ENCODE measurements at places on chromosomes 16 and 17.

DNA sequence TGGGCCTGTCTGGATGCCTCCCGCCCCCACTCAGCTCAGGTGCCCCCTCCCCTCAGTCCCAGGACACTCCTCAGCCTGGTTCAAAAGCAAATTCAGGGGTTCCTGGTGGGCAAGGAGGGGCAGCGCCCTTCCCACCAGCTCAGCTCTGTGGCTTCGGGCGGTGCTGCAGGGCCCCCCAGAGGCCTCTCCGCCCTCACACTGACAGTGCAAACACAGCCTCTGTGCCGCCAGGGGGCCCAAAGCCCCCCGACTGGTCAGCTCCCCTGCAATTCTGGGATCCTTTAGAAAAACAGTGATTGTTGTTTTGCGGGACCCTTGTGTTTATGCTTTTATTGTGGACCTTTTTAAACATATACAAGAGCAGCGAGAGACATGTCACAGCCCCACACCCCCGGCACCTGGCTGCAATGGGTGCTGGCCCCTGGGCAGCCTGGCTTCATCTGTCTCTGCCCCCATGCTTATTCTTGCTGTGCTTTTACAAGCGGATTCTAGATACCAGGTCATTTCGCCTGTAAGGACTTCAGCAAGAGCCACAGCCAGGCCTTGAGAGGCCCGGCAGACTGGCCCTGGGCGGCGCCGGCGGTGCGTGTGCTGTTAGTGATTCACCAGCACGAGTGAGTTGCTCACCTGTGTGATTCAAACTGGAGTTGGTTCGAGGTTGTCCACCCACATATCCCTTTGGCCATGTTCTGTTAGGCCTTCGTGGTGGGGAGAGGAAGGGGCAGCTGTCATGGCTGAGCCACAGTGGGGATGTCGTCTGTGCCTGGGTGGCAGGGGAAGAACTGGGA is 21.2 kb downstream of the ZNF469 start:
- no peak for DNase-seq

- DNase-seq: no peak
These were observed 55.7 kb upstream of the HAS3 start for GRCh38 chr16:69049603-69050375.

GRCh38 chr16:48353565-48354163 is 31.5 kb downstream of the SIAH1 start:
- peak; percentile 73 for DNase-seq

DNA sequence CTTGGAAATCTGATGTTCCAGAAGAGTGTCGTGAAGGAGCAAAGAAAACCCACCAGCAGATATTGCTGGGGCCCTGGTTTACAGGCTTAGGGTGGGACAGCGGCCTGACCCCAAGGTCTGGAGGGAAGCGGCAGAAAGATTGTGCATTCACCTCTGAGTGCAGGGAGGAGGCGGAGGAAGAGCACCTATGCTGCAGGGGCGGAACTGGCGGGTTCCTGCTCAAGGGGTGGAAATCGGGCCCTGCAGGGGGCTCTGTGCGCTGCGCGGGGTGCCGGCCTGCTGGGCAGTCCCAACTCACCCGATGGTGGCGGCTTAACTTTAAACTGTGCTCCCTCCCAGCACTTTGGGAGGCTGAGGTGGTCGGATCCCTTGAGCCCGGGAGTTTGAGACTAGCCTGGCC is 47.5 kb downstream of the COX4I1 start:
- no peak for DNase-seq

DNA sequence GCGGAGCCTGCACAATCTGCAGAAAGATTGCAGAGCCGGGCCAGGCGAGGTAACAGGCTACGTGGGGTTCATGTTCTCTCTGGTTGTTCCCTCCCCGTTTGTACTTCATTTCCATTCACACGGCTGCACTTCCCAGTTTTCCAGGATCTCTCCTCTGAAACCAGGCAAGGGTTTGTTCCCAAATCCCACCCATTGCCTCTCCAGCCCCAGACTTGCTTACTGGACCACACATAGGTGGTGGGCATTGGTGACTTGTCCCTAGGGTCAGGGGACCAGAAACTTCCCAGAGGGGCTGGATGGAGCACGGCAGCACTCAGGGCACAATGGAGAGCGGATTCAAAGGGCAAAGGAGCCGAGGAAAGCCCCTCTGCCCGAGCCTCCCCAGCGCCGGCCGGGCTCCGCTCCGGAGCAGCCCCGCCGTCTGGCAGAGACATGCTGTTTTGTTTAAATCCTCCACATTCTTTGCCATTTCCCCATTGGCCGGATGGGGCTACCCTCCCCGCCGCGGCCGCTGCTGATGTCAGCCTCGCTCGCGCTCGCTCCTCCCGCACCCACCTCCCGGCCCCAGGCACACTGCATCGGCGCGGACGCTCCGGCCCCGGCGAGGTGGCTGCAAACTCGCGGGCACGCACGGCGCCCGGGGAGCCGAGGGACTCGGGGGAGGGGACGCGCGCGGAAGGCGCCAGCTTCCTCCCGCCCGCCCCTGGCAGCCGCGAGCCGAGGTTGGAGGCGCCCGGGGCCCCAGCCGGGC is at the start of gene PITPNC1:
Gene PITPNC1, plus strand, starts transcription at position 545 of the 751 bp plus-strand sequence.
- peak; percentile 82 for DNase-seq

GRCh38 chr17:52419229-52419641 is 260.7 kb upstream of the CA10 start:
- DNase-seq: no peak

- no peak for DNase-seq
These were observed 52.6 kb downstream of the MAP2K6 start for GRCh38 chr17:69466905-69467667.

DNA sequence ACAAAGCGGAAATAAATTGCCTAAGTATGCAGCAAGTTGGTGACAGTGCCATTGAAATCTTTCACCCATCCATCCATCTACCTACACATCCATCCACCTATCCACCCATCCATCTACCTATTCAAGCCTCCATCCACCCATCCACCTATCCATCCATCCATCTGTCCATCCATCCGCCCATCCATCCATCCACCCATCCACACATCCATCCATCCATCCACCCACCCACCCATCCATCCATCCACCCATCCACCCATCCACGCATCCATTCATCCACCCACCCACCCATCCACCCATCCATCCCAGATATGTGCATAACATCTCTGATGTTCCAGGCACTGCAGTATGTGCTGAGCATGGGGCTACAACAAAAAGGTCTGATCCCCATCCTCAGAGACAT is 277.5 kb downstream of the IRF8 start:
- DNase-seq: no peak

DNA sequence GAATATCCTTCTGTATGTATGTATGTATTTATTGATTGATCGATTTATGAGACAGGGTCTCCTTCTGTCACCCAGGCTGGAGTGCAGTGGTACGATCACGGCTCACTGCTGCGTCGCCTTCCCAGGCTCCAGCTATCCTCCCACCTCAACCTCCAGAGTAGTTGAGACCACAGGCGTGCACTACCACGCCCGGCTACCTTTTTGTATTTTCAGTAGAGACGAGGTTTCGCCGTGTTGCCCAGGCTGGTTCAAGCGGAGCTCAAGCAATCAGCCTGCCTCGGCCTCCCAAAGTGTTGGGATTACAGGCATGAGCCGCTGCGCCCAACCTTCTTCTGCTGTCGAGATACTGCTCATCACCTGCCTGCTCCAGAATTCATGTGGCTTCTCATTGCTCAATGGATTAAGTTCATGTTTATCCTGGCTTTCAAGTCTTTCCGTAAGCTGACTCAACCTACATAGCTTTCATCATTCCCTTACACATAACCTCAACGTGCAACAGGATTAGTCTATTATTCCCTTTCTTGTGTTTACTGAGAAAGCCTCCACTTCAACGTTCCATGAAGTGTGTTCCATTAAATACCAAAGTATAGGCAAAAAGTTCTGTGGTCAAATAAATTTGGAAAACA is 13.6 kb downstream of the TAC4 start:
- DNase-seq: no peak

All from stimulated activated naive CD4-positive, alpha-beta T cell (primary cell).